Activated CD8-positive, alpha-beta memory T cell treated with anti-CD3 and anti-CD28 coated beads, Interleukin-2, amount 10 ng/mL, durations not matched to agents 7 days and 5 days (primary cell): ENCODE measurements at places on chromosomes 2 and 18. TPM values are rescaled to one million over a fixed set of nuclear protein-coding genes. Genes with fewer than 3 reads are reported as not detected.

GRCh38 chr2:126731353-126731752 is 75.4 kb downstream of the GYPC start:
- DNase-seq, result no peak
- no peaks in the 10 kb centered on the region for H3K36me3 ChIP-seq
- H3K4me3 ChIP-seq, result no peak overlapping the region
- no peak overlapping the region for H3K27ac ChIP-seq
- H3K27me3 ChIP-seq, result peaks cover 7% of the 10 kb centered on the region

- peaks cover 2% of the 10 kb centered on the region for H3K36me3 ChIP-seq
- H3K4me3 ChIP-seq, result no peak overlapping the region
- no peak for DNase-seq
- H3K4me1 ChIP-seq, result peaks cover 15% of the 10 kb centered on the region
- peak overlapping the region; percentile 69 for H3K27ac ChIP-seq
These were observed 4.3 kb upstream of the GATA6 start for GRCh38 chr18:22165049-22165602.

DNA sequence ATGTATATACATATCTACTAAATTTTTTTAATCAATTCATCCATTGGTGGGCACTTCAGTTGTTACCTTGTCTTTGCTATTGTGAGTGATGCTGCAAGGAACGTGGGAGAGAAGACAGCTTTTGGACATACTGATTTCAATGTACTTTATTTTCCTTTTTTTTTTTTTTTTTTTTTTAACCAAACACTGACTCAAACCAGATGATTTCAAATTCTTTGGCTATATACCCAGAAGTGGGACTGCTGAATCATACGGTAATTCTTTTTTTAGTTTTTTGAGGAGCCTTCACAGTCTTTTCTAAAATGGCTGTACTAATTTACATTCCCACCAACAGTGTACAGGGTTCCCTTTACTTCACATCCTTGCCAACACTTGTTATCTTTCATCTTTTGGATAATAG is 204.7 kb downstream of the INSIG2 start:
- H3K36me3 ChIP-seq, result no peaks in the 10 kb centered on the region
- peaks cover 15% of the 10 kb centered on the region for H3K27me3 ChIP-seq
- no peaks in the 10 kb centered on the region for H3K4me1 ChIP-seq
- no peak overlapping the region for H3K27ac ChIP-seq
- H3K4me3 ChIP-seq, result no peak overlapping the region

The CXCR4 gene
- 133 TPM for total RNA-seq

The MYL1 gene
- total RNA-seq, result not detected
